DMS79 treated with DMSO at 0.1 percent for 48 hours (cell line): ENCODE measurements at places on chromosomes 2 and 18.

- no peak for DNase-seq
Measured at GRCh38 chr2:8599421-8600242, 82.2 kb upstream of the ID2 start.

DNA sequence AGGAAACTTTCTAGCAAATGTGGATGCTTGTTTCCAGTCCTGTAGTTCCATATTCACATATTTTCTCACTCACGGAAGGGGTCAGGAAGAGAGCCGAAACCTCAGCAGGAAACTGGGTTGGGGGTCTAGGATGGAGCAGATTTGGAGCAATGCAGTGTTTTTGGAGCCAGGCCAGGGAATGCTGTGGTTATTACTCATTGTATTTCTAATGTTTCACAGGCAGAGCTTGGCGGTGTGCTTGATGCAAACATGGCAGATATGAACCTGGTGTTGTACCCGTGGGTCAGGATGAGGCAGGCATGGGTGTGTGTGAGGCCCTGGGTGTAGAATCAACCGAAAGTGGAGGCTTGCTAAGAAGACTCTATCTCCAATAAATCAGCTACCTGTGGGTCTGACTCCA, 34.6 kb upstream of the ACKR3 start:
- DNase-seq = no peak

- no peak for DNase-seq
Measured at GRCh38 chr2:110737783-110738182, 5.4 kb downstream of the ACOXL start.

DNA sequence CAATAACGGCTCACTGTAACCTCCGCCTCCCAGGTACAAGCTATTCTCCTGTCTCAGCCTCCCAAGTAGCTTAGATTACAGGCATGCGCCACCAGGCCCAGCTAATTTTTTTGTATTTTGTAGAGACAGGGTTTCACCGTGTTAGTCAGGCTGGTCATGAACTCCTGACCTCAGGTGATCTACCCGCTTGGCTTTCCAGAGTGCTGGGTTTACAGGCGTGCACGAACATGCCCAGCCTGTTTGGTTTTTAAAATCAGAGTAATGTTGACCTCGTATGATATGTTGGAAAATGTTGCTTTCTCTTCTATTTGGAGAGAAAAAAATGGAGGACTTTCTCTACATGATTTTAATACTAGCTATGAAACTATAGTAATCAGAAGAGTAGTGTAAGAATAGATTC, 386.2 kb downstream of the PTH2R start:
- DNase-seq = no peak

DNA sequence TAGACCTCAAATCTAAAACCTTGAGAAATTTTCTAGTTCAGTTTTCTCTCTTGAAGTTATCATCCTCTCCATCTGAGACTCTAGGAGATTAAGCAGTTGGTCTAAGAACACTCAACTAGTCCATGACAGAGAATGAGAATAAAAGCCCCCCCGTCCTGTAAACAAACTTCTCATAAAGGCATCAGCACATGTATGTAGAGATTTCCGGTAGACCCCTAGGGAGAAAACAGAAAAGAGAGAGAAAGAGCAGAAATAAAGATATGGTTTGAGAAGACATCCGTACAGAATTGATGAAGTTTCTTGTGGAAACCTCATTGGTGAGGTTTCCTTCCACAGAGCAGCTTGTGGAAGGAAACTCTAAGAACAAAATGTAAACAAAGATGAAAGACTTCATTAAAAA, 3.2 kb upstream of the GPR155 start:
- DNase-seq = no peak

DNA sequence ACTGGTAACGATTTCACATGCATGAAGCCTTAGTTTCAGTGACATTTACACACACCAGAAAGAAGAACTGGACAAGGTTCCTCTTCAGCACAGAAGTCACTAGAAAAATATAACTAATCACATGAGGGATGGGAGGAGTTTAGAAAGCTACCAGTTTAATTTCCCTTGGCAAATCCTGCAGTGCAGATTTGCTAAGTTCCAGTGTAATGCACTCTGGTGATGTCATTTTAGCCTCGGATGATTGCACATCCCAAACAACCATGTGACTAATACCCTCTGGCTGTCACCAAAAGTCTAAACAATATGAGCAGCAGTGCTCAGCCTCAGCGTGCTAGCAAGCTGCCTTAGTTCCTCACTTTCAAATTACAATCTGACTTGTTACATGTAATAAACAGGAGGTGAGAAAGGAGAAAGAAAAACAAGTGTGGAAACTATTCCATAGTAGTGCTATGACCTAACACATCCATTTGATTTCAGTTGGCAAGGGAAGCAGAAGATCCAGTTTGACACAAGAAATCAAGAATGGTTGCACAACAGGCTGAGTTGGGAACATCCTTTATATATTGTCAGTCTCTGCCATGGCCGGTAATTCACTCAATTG, 35.3 kb upstream of the PPP1CB start:
- DNase-seq = peak; percentile 84

GRCh38 chr2:234996069-234996940, 44.5 kb downstream of the SH3BP4 start:
- DNase-seq = no peak

GRCh38 chr2:116810645-116811044, 1003.8 kb upstream of the DDX18 start:
- no peak for DNase-seq
